ENCODE measurements at places on chromosomes 5 and 9.

GRCh38 chr5:64839936-64840335 lies 71.2 kb downstream of the CWC27 start:
- DNase-seq, result no peak

DNA sequence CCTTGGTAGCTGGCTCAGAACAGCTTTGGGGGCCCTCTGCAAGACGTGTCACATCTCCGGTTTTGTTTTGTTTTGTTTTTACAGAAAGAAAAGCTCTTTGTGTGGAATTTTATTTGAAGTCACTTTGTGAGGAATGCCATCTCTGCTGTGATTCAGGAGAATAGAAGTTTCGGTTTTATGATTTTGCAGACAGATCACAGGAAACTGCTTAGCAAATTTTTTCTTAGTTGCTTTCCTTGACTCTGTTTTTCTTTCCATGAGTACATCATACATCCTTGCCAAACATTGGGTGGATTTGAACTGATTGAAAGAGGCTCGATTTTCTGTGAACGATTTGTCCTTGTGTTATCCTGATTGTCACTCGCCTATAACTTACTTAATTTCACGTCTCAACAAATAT lies 5.1 kb downstream of the SEMA5A start:
- peak; percentile 80 for DNase-seq

- DNase-seq, result no peak
These were observed 54.9 kb downstream of the USP20 start for GRCh38 chr9:129889941-129890717.

- DNase-seq, result no peak
These were observed 150.6 kb downstream of the COL23A1 start for GRCh38 chr5:178439493-178440180.

DNA sequence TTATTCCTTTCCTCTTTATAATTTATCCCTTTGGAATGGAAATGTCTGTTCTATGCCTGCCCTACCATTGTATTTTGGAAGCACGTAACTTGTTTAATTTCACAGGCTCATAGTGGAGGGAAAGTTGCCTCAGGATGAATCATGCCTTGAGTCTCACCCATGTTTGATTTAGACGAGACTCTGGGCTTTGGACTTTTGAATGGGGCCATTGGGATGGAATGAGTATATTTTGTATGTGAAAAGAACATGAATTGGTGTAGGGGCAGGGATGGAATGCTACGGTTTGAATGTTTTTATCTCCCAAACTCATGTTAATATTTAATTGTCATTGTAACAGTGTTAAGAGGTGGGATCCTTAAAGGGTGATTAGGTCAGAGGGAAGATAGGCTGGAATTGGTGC lies 10.3 kb downstream of the FBXW5 start:
- no peak for DNase-seq

All from choroid plexus epithelial cell (primary cell).